ENCODE measurements at places on chromosomes 16 and 17. TPM values are rescaled to one million over a fixed set of nuclear protein-coding genes. Genes with fewer than 3 reads are reported as not detected.

Gene DNAH2
- not detected for total RNA-seq

Gene MAF
- total RNA-seq: 18.6 TPM

Gene TP53TG3C
- total RNA-seq: not detected

Gene ZC3H7A
- 62.3 TPM for total RNA-seq

Gene USP36
- total RNA-seq: 93.2 TPM

Gene SLC16A6
- total RNA-seq: 2.8 TPM

Gene CCDC182
- total RNA-seq: not detected

Gene C1QTNF1
- 0.14 TPM for total RNA-seq

Gene KRTAP4-3
- not detected for total RNA-seq

Gene C16orf96
- 0.32 TPM for total RNA-seq

Gene SLC13A2
- total RNA-seq: not detected

Gene SSTR5
- total RNA-seq: not detected

Gene CTRB1
- total RNA-seq: not detected

Gene LASP1
- total RNA-seq: 139 TPM

Gene PRAC1
- not detected for total RNA-seq

Gene CCDC200
- total RNA-seq: not detected

Data from activated CD8-positive, alpha-beta T cell treated with anti-CD3 and anti-CD28 coated beads for 36 hours (primary cell).